Activated CD4-positive, alpha-beta T cell treated with anti-CD3 and anti-CD28 coated beads for 36 hours (primary cell): ENCODE measurements at places on chromosomes 6 and 20.

GRCh38 chr6:73796881-73797280 is 100.9 kb downstream of the CD109 start:
- no peak for DNase-seq

DNA sequence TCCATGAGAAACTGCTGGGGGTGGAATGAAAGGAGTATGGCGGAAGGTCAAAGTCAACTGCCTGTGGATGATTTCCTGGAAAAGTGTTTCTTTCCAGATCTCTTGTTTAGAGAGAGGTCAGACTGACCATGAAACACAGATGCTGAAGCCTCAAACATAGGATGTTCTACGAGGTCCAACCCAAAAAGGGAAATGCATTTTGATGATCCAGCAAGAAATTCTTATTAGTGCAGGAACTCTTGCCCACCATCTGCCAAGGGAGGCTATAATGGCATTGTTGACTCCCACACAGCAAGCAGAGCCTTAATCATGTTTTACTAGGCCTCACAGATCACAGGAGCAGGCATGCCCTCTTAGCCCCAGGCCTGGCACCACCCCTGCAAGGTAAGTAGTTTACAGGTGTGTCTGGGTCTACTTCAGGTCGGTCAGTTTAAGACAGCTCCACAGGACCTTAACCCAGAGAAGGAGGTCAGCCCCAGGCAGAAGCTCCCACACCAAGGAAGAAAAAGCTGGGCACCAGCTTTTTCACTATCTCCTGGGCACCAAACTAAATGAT is 67.6 kb upstream of the CNKSR3 start:
- no peak for DNase-seq

GRCh38 chr6:149247385-149247763 is 70.1 kb upstream of the TAB2 start:
- DNase-seq = no peak

- DNase-seq = no peak
Measured at GRCh38 chr20:34717230-34718095, 13.3 kb downstream of the TP53INP2 start.

DNA sequence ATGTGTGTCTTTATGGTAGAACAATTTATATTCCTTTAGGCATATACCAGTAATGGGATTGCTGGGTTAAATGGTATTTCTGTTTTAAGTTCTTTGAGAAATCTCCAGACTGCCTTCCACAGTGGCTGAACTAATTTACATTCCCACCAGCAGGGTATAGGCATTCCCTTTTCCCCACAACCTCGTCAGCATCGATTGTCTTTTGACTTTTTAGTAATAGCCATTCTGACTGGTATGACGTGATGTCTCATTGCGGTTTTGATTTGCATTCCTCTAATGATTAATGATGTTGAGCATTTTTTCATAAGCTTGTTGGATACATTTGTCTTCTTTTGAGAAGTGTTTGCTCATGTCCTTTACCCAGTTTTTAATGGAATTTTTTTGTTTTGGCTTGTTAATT is 5.3 kb upstream of the TASP1 start:
- no peak for DNase-seq

DNA sequence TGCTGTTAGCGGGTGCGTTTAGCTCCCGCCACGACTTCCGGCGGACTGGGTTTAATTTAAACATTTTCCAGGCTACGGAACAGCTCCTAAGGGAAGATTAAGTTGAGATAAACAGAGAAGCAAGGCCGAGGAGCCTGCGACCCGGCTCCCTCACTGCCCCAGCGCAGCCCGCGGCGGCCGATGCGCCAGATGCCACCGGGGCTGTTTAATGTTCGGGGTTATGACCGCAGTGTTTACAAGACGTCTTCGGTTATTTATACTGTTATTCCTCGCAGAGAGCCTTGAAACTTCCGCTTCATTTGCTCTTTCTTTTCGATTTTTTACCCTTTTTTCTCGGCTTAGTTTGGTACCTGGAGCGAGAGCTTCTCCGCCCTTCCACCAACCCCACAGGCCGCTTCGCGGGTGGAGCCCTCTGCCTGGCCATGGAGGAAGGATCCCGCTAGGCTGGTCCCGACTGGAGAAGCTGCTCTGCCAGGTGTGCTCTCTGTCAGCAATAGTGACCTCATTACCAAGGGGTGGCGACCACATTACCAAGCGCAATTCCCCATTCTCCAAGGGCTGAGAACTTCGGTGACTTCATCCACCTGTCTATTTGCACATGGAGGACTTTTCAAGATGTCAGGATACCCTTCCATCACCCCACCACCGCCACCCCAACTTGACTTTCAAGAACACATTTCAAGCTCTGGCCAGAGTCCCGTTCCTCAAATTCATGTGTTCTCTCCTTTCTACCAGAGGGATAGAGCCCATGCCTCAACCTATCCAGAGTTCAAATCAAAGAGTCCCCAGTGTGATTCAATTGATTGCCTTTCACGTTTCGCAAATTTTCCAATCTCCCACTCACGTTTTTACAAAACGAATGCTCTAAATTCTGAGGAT is 4.1 kb downstream of the TCF21 start:
- no peak for DNase-seq

GRCh38 chr6:3237761-3238662 is 10.6 kb upstream of the TUBB2B start:
- DNase-seq = no peak

DNA sequence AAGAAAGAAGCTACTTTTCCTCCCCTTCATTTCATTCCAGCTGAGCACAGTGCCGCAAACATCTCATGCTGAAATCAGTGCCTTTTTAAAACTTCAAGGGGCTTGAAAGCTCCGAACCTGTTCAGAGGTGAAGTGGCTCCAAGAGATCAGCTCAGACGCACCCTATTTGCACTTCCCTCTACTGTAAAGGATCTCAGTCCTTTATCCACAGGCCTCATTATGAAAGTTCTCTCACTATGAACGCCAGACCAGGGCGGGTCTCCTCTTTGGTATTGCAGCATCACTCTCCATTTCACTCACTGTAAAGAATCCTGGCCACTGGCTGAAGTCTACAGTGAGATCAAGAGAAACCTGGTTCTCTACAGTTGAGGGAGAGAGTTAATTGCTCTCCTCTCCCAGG is 232.7 kb upstream of the POU3F2 start:
- no peak for DNase-seq

- no peak for DNase-seq
Measured at GRCh38 chr20:19253916-19254820, 41.7 kb downstream of the SLC24A3 start.

- DNase-seq = no peak
Measured at GRCh38 chr6:166526937-166527336, 59.5 kb downstream of the RAMACL start.

GRCh38 chr6:111124406-111124805 is 37.1 kb downstream of the SLC16A10 start:
- DNase-seq = no peak

DNA sequence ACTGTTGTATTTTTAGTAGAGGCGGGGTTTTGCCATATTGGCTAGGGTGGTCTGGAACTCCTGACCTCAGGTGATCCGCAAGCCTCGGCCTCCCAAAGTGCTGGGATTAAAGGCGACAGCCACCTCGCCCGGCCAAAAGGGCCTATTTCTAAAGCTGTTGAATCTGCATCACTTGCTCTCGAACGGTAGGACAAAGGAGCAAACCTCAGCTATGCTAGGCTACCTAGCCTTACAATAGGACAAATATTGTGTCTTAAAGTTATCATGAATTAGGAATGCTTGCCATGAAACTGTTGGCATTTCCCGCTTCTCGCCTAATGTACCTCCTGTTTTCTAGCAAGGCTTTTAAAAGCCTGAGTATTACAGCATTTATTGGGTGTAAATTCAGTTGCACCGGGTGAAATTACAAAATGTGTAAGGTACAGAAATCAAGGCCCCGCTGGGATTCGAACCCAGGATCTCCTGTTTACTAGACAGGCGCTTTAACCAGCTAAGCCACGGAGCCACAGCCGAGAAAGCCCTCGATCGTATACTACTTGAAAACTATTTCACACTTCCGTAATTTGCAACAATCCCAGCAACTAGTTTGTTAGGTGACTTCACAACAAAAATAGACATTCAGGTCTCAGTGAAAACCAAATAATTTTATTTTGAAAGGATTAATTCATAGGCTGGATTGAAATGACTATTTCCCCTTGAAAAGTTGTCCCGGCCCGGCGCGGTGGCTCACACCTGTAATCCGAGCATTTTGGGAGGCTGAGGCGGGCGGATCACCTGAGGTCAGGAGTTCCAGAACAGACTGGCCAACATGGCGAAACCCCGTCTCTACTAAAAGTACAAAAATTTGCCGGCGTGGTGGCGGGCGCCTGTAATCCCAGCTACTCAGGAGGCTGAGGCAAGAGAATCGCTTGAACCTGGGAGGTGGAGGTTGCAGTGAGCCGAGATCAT is 211.6 kb upstream of the ZNF184 start:
- peak; percentile 82 for DNase-seq

- no peak for DNase-seq
Measured at GRCh38 chr6:124551711-124552233, 410.5 kb upstream of the RNF217 start.

- no peak for DNase-seq
Measured at GRCh38 chr6:142055219-142055618, 77.5 kb upstream of the GJE1 start.

GRCh38 chr6:13395272-13396237 is 67.2 kb upstream of the TBC1D7 start:
- DNase-seq = no peak

DNA sequence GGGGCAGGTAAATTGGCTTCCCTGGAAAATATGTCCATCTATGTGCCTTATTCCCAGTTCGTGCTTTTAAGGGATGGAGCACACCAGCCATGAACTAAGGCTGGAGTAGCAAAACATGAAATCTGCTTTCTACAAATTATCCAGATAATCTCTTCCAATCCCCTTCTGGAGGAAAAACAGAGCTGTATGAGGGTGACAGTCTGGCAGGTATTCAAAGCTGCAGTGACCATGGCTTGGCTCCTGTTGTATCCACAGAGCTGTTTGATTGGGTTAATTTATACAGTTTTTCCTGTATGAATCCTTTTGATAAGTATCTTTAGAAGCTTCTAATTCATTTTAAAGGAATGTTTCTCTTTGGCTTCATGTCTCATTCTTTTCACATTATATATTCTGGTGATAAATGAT is 144.4 kb downstream of the AIG1 start:
- no peak for DNase-seq

- no peak for DNase-seq
Measured at GRCh38 chr6:77633471-77633870, 19.4 kb upstream of the MEI4 start.

- DNase-seq = no peak
Measured at GRCh38 chr6:54135665-54136369, 24.6 kb downstream of the MLIP start.

GRCh38 chr6:39778581-39779255 is 13.5 kb upstream of the DAAM2 start:
- DNase-seq = no peak

DNA sequence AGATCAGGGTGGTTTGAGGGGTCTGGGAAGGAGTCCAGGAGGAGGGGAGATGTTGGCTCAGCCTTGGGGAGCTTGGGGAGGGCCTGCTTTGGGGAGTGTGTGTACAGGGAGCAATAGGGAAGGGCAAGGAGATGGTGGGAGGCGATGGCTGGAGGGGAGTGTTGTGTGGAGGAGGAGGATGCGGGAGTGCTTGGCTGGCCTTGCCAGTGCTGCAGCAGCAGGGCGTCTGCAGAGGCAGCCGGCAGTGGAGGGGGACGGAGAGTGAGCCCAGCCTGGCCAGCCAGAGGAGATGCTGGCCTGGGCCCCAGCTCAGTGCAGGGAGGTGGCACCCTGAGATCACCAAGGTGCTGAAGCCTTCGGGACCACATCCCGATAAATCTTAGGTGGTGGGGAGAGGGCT is 3.9 kb downstream of the IP6K3 start:
- DNase-seq = no peak

DNA sequence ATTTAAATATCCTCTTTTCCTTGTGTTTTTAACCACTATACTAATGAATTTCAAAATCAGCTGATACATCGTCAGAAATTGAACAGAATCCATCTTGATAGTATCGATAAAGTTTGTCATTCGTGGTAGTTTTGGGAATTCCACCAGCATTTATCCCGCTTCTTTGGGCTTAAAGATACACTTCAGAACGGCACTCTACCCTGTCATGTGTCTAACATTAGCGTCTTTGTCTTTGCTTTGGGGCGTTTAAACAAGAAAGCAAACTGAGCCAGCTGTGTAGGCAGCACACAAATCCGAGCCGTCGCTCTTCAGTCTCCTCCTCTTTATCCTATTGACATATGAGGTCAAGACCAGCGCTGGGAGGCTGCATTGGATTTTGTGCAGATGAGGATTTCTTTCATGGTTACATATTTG is 27.5 kb upstream of the NHSL1 start:
- no peak for DNase-seq

- DNase-seq = no peak
Measured at GRCh38 chr20:955111-955510, 39.0 kb upstream of the ANGPT4 start.

DNA sequence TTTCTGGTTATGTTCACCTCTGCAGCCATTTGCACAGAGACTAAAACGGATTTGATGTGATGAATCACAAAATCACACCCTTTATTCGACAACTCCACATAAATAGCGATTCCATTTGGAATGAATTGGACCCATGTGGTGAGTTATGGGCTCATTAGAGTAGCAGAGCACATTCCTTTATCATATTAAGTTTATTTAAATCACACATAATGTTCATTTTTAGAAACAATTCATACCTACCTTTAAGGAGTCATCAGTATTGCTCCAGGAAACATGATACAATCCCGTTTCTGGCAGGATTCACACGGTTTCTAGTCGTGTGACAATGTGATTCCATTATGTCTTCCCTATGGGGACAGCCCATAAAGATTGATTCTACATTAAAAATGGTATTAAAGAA is 303.5 kb downstream of the CDH4 start:
- no peak for DNase-seq

DNA sequence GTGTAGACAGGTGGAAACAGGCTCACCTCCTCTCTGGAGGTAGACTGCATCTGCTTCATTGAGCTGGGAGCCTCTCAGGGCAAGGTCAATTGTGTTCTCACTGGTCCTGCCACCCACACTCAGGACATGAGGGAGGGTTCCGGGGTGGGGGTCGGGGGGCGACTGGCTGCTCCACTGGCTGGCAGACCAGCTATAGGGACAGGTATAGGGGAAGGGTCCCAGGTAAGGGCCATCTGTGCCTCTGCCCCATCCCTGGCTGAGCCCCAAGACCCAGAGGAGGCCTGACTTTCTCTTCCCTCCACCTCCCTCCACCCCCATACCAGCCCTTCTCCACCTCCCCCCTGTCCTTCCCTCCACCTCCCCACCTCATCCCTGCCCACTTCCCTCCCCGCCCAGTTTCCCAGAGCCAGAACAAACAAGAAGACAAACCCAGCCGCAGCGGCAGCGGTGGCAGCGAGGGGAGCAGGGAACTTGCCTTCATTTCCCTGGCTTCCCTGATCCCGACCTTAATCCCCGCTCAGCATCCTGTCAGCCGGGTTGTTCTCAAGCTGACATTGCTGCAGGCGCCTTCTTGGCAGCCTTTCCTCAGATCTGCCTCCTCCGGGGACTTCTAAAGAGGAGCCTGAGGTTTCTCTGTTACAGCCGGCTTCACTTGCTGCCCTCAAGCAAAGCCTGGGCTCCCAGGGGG is 18.3 kb upstream of the FOXP4 start:
- DNase-seq = no peak

DNA sequence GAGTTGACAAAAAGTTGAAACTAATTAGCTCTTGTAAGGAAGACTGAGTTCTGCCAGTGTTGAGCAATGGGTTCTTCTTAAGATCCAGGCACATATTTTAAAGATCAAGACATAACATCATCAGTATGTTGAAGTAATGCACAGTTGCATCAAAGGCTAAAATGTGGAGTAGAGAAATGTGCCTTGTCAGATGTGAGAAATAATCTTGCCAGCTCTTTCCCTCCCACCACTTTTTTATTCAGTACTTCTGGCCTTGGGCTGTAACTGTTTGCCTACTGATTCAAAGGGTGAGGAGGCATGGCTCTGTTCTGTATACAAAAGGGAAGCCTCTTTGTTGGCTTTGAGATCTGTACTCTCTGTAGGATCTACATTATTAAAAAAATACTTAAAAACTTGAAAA is 13.1 kb downstream of the PKIB start:
- no peak for DNase-seq
